Activated CD4-positive, alpha-beta T cell treated with anti-CD3 and anti-CD28 coated beads, Interleukin-2, amount 50 U/mL, for 24 hours (primary cell): ENCODE measurements at places on chromosomes 11 and 22.

DNA sequence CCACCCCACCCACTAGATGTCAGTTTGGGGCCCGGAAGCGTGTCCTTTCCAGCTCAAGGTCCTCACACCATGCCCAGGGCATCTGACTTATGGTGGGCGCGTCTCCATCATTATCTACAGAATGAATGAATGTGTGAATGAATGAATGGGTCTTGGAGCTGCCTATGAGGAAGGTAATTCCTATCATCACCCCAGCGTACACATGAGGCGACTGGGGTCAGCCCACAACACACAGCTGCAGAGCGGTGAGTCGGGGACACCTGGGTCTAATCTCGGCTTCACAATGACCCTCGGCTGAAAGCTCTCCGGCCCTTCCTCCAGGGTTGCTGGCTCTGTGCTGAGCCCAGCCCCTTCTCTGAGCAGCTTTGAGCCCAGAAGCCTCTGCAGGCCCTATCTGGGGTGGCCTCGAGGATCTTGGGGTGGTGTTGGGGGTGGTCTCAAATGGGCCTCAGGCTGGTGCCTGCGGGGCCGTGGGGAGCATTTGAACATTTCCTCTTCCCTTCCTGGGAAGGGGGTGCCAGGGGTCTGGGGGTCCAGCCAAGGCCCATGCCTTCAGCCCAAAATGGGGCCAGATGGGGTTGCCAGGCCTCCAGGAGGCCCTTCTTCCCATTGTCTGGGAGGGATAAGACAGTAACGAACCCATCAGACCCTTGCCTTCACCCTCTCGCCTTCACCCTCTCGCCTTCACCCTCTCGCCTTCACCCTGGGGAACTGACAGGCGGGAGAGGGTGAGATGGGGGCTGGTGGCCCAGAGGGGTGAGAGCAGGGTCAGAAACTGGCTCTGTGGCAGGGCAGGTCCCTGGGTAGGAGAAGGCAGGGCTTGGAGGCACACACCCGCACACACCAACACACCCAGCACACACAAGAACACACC, 82.4 kb downstream of the MYEOV start:
- no peak for DNase-seq

GRCh38 chr11:94884376-94884775, 89.0 kb downstream of the CWC15 start:
- DNase-seq, result no peak

- no peak for DNase-seq
Measured at GRCh38 chr11:118619444-118620197, 12.2 kb downstream of the PHLDB1 start.

- no peak for DNase-seq
Measured at GRCh38 chr22:27996981-27997380, 77.9 kb upstream of the PITPNB start.

- peak; percentile 81 for DNase-seq
Measured at GRCh38 chr11:81869351-81870065, 864.2 kb downstream of the FAM181B start.

GRCh38 chr22:46791201-46791731, 28.8 kb downstream of the TBC1D22A start:
- DNase-seq, result peak; percentile 76

DNA sequence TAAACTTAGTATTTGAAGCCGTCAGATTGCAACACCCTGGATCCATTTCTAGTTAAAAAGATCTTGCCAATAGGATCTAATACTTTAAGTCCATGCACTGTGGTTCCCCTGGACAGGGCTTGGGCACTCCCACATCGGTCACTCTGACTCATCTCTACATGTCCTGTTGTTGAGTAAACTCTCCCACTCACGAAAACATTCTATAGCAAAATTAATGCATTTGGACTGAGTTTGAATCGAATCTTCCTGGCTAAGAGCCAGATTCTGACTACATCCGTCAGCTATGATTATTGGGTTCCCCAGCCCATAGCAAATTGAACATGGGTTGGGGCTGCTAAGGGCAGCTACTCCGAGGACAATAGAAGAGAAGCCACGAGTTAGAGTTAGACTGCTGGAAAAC, 182.1 kb upstream of the SORL1-AS1 start:
- DNase-seq, result no peak

DNA sequence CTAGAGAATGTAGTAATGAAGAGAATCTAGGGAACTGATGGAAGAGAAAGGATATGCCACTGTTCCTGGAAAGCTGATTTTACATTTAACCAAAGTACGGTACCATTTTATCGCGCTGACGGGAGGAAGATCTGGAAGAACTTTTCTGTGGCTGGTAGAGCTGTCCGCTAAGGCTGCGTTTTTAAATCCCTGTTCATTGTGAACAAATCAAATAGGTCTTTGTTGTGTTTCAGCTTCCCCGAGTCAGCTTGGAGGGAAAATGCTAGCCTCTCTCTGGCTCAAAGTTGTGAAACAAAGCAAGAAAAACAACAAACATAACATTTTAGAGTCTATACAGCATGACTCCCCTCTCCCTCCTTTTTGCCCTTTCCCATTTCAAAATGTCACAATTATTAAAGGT, 34.4 kb downstream of the FBXO7 start:
- no peak for DNase-seq

GRCh38 chr11:9219572-9219971, 45.6 kb downstream of the DENND5A start:
- DNase-seq, result no peak

GRCh38 chr22:47199261-47199978, 437.0 kb downstream of the TBC1D22A start:
- DNase-seq, result no peak

DNA sequence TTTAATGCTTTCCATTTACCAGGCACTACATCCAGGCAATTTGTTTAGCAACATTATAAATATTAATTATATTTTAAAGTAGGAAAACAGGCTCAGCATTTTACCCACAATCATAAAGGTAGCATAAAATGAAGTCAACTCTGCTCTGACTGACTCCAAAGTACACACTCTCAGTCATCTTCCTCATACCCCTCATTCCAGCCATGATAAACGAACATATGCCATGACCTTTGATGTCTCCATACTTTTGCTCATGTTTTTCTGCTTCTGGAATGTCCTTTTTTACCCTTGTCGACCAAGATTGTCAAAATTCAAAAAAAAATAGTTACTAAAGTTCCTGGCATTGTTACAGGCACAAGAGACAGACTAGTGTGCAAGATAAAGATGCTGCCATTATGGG, 77.7 kb upstream of the SOX6 start:
- no peak for DNase-seq

DNA sequence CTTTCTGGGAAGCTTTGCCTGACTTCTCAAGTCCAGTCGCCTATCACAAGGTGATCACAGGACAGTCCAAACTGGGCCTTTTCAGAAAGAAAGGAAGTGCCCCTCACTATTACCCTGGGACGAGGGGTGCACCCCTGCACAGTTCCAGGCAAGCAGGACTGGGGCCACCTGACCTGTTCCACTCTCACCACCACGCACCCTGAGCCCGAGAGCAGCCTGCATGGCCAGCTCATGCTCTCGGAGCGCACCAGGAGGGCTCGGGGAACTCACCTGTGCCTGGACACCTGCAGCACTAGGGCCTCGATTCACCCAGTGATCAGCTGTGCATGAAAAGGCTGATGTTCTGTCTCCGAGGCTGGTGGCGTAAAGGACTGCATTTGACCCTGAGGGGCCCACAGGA, 12.8 kb upstream of the FGF4 start:
- no peak for DNase-seq

DNA sequence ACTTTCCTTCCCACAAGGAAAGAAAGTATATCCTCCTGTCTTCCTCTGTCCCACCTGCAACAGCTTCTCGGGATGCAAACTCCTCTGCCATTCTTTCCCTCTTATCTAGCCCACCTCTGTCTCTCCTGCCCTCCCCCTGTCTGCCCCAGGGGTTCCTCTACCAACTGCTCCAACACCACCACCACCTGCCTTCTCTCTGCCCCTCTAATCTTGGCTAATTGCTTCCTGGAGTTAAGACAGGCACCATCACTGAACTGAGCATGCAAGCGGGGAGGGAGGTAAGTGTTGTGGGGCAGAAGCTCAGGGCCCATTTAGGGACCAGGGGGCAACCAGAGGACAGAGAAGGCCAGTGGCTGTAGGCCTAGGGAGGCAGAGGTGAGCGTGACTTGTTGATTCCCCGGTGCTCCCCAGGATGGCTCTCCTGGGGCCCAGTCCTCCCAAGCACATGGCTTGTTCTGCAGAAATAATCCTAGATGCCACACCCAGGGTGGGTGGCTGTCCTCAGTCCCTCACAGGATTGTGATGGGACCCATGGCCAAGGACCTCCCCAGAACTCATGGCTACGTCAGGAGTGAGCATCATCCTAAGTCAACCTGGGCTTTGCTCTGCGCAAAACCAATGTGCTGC, 111.1 kb downstream of the TP53I11 start:
- DNase-seq, result no peak

GRCh38 chr11:103936059-103936458, 100.4 kb upstream of the DDI1 start:
- DNase-seq, result no peak

DNA sequence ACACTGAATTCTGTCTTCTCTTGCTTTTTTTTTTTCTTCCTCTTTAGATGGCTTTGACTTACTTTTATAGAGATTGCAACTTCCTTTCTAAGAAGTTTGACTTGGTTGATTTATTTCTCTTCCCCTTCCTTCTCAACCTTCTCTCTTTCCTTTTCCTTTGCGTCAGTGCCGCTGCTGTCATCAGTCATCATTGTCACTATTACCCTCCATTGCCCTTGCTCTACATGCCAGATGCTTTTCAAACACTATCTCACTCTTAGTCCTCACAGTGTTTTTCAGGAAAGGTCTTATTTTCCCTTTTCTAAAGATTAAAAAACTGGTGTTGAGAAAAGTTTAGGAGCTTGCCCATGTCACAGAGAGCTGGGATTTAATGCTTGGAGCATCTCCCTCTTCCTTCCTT, 74.7 kb upstream of the C11orf87 start:
- no peak for DNase-seq

GRCh38 chr11:86810288-86810687, 9.9 kb downstream of the PRSS23 start:
- DNase-seq, result no peak

DNA sequence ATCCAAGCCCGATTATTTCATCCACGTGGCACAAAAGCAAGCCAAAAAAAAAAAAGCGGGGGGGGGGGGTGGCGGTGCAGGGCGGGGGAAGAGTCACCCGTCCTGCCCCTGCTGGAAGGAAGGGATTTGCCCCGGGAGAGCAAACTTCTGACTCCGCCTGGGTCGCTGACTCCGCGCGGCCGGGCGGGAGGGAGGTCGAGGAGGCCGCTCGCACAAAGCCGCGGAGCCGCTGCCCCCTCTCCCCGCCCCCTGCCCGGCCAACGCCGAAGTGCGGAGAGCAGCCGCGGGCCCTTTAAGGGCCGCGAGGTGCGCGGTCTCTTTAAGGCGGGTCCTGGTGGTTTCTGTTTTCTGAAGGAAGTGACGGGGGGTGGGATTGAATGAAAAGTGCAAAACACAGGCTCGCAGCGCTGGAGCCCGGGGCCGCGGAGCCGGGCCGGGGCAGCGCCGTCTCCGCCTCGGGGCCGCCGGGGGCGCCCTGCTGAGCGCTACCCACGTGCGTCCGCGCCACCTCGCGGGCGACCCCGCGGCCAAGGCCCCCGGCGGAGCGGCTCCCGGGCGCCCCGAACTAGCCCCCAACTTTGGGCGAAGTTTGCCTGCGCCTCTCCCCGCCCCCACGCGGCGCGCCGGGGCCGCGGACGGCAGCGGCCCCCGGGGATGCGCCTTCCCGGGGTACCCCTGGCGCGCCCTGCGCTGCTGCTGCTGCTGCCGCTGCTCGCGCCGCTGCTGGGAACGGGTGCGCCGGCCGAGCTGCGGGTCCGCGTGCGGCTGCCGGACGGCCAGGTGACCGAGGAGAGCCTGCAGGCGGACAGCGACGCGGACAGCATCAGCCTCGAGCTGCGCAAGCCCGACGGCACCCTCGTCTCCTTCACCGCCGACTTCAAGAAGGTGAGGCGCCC, at the start of gene OAF:
OAF (plus strand) TSS at position 407 of the 896 bp plus-strand sequence; CDS start at position 655, 248 bp downstream.
- DNase-seq, result peak; percentile 38
